ENCODE measurements at places on chromosomes 6 and 20. TPM values are rescaled to one million over a fixed set of nuclear protein-coding genes. Genes with fewer than 3 reads are reported as not detected.

RAB22A gene
- 21.3 TPM for polyA plus RNA-seq

GRCh38 chr20:64101731-64102621 lies 5.4 kb downstream of the NPBWR2 start:
- peaks cover 35% of the 10 kb centered on the region for H3K27me3 ChIP-seq
- no peaks in the 10 kb centered on the region for H3K4me1 ChIP-seq
- H3K27ac ChIP-seq, result no peak overlapping the region

- DNase-seq, result no peak
- H3K36me3 ChIP-seq, result no peaks in the 10 kb centered on the region
- H3K27ac ChIP-seq, result no peak overlapping the region
- H3K4me3 ChIP-seq, result no peak overlapping the region
Observed at GRCh38 chr6:145819994-145820393, 5.4 kb upstream of the FBXO30 start.

GRCh38 chr20:48745330-48745729 lies 82.5 kb downstream of the PREX1 start:
- no peaks in the 10 kb centered on the region for H3K4me1 ChIP-seq
- DNase-seq, result peak; percentile 13
- no peak overlapping the region for H3K27ac ChIP-seq
- H3K27me3 ChIP-seq, result no peaks in the 10 kb centered on the region

GRCh38 chr6:26269531-26270485 lies 95.2 kb upstream of the BTN3A2 start:
- no peaks in the 10 kb centered on the region for H3K27me3 ChIP-seq
- DNase-seq, result no peak
- H3K27ac ChIP-seq, result peak overlapping the region; percentile 95
- H3K36me3 ChIP-seq, result no peaks in the 10 kb centered on the region
- peak overlapping the region; percentile 87 for H3K4me3 ChIP-seq

DNA sequence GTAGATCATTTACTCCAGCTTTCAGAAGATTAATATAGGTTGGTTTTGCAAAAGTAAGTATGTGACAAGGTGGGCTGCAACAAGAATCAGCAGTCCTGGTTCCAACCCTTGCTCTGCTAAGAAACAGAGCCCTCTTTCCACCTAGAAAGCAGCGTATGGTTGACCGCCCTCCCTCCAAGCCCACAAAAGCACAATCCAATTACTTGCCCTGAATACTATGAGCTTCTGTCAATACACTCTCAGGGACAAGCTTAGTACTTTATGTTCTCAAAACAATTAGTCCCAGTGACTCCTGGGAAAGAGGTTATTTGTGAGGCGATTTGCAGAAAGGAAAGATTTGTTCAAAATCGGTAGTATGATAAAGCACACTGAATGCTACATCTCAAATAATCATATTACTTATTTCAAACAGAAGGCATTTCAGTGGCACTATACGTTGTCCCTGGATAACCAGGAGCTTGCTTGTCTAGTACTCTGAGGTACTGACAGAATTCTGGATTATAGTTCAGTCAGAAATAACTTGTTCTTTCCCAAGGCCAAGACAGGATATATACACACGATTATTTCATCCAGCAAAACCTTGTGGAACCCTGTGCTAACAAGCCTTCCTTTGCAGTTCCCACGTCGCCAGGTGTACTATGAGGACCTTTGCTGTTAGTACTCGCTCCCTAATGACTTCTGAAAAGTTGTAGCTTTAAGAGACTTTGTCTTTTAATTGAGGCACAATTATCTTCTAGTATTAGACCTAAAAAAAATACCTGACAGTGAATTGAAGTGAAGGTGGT lies 96.9 kb upstream of the ADTRP start:
- DNase-seq, result no peak
- H3K27me3 ChIP-seq, result no peaks in the 10 kb centered on the region
- H3K36me3 ChIP-seq, result no peaks in the 10 kb centered on the region
- no peak overlapping the region for H3K4me3 ChIP-seq
- no peaks in the 10 kb centered on the region for H3K4me1 ChIP-seq
- H3K27ac ChIP-seq, result no peak overlapping the region

GRCh38 chr6:53199156-53199555 lies 50.5 kb upstream of the GCM1 start:
- no peaks in the 10 kb centered on the region for H3K36me3 ChIP-seq
- H3K27me3 ChIP-seq, result no peaks in the 10 kb centered on the region
- no peak overlapping the region for H3K27ac ChIP-seq
- H3K4me1 ChIP-seq, result no peaks in the 10 kb centered on the region
- DNase-seq, result no peak

- H3K4me3 ChIP-seq, result no peak overlapping the region
- H3K36me3 ChIP-seq, result no peaks in the 10 kb centered on the region
- H3K27ac ChIP-seq, result no peak overlapping the region
- no peaks in the 10 kb centered on the region for H3K27me3 ChIP-seq
- H3K4me1 ChIP-seq, result peaks cover 14% of the 10 kb centered on the region
Observed at GRCh38 chr6:169168706-169169105, 84.9 kb downstream of the THBS2 start.

DNA sequence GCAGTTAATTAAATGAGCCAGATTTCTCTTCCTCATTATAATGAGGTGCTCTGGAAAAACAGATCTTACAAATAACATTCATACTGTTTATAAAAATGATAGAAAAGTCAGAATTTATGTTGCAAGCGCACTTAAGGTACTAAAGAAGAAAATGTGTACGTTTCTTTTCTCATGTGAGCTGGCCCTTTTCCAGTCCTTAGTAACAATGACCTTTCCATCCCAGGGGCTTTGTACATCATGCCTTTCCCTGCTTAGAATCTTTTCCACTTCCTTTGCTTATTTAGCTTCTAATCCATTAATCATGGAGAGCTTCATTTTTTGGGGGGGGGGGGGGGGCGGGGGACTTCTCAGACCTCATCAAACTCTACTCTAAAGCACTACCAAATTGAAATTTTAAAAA lies 4.8 kb downstream of the FBXO5 start:
- H3K4me1 ChIP-seq, result peaks cover 16% of the 10 kb centered on the region
- H3K36me3 ChIP-seq, result peaks cover 28% of the 10 kb centered on the region
- H3K27me3 ChIP-seq, result no peaks in the 10 kb centered on the region

DNA sequence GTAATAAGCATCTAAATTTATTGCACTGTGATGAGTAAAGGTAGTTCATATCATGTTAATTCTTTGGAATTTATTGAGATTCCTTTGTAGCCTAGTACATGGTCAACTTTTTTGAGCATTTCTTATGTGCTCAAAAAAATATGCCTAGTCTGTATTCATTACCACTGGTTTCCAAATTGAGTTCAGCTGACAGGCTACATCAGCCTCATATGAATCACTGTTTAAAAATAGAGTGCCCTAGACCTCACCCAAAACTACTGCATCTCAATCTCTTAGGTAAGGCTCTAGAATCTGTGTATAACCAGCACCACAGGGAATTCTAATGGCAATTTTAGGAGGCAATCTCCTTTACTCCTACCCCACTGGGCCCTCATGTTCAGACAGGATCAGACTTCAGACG lies 16.7 kb upstream of the FOXF2 start:
- no peaks in the 10 kb centered on the region for H3K4me1 ChIP-seq
- no peaks in the 10 kb centered on the region for H3K36me3 ChIP-seq
- H3K27ac ChIP-seq, result no peak overlapping the region
- no peak overlapping the region for H3K4me3 ChIP-seq
- no peak for DNase-seq
- H3K27me3 ChIP-seq, result peaks cover 26% of the 10 kb centered on the region

DNA sequence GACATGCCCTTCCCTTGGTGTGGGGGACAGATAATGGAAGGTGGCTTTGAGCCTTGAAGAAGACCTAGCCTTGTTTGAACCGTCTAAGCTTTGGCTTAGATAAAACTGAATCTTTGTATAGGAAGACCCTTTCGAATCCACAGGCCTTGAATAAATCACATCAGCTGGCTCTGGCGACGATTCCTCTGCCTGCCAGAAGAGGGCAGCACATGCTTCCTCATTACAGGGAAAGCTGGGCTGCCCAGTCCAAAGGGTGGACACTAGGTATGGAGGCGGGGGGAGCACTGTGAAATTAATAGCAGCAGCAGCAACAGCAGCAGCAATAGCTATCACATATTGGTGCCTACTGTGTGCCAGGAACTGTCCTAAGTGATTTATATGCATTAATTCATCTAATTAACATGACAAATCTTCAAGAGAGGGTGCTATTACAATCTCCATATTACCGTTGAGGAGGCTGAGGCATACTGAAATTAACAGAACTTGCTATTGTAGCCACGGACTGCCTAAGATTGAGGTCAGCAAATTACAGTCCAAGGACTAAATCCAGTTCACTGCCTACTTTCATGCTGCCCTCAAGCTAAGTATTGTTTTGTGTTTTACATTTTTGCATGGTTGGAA lies 85.1 kb downstream of the CLIC5 start:
- H3K36me3 ChIP-seq, result no peaks in the 10 kb centered on the region
- DNase-seq, result peak; percentile 67
- H3K4me3 ChIP-seq, result no peak overlapping the region
- H3K4me1 ChIP-seq, result no peaks in the 10 kb centered on the region
- no peak overlapping the region for H3K27ac ChIP-seq

GRCh38 chr6:2165286-2165685 lies 80.1 kb downstream of the GMDS start:
- H3K4me1 ChIP-seq, result peaks cover 26% of the 10 kb centered on the region
- no peak overlapping the region for H3K4me3 ChIP-seq
- no peak overlapping the region for H3K27ac ChIP-seq
- H3K27me3 ChIP-seq, result no peaks in the 10 kb centered on the region
- peak; percentile 26 for DNase-seq

GRCh38 chr6:32977272-32977952 lies 9.0 kb downstream of the BRD2 start:
- H3K27me3 ChIP-seq, result no peaks in the 10 kb centered on the region
- no peak for DNase-seq
- H3K4me3 ChIP-seq, result 0 out of 2 replicates have a peak overlapping the region, but pooled peaks have one; percentile 23
- peaks cover 100% of the 10 kb centered on the region for H3K36me3 ChIP-seq
- no peak overlapping the region for H3K27ac ChIP-seq
